Endothelial cell (in vitro differentiated cells): ENCODE measurements at places on chromosomes 4 and X.

GRCh38 chrX:52426810-52427209, 58.0 kb downstream of the XAGE2 start:
- DNase-seq = no peak

- DNase-seq = no peak
These were observed 339.2 kb downstream of the TMA16 start for GRCh38 chr4:163833669-163834068.

DNA sequence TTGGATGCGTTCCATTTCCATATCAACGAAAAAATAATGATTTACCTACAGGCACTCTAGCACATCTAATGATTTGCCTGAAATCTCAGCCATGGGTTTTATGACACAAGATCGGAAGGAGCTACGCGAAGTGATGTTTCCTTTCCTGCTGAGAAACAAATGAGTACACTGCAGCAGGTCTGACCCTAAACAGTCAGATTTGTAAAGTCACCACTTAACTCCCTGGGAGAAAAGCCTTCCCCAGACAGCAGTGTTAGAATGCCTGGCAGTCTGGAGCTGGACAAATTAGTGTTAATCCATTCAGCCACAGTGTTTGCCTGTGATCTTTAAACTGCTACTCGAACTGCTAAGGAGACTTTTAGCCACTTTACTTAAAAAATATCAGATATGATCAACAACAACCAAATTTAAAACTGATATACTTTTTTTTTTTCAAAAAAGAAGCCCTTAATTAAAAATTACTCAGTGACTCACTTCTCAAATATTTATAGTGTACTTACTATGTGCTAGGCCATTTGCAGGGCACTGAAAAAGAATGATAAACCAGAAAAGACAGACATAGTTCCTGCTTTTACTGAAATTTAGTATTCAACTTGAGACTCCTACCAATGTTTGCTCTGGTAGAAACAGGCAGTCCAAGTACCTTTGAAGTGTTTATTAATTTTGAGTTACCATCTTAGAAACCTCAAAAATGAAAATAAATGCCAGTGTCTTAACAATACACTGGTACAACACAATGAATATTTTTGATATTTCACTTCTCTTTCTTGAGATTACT, 104.5 kb downstream of the SHISA3 start:
- DNase-seq = no peak

DNA sequence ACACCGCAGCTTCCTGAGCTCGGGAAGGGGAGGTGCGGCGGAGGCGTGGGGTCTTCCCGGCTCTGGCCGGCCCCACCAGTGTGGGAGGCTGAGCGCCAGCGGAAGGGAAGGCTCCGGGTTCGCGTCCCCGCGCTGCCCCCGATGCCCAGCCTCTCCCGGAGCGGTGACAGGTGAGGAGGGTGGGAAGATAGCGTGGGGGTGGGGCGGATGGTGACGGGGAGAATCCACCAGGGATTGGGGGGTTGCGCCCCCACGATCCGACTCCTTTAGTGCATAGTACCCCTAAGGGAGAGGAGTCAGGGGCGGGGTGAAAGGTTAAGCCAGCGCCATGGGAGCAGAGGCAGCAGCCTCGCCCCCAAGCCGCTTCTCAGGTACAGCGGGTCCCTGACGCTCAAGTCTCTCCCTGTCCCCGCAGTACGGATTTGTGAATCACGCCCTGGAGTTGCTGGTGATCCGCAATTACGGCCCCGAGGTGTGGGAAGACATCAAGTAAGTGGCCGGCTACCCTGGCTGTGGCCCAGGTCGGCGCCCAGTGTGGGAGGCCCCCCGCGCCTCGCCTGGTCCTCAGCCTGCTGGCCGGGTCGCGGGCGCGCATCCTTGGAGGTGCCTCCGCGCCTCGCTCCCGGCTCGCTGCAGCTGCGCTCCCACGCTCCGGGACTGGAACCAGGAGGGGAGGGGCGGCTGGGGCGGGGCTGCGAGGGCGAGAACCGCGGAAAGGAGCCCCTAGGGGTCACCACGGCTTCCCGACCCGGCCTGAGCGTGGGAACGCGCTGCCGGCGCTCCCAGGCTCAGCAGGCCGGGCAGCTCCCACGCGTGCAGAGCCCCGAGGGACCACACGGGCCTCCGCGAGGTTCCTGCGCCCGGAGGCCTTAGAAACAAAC, 791 bp downstream of the GUCY1B1 start:
- peak; percentile 42 for DNase-seq

DNA sequence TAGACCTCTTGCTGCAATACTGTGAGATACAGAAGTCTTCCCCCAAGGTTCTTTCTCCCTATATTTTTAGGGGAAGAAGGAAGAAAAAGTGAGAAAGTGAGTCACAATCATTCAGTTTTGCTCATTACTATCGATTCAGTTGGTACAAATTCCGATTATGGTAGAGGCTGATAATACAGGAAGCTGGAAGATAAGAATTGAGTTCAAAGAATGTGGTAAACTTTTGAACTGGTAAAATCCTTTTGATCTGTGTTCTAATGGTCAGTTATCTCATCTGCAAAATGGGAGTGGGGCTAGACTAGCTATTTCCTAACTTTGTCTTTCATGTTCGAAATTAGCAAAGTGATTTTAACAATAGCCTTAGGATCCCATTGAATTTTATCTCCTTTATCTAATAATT, 101.4 kb upstream of the FAT1 start:
- DNase-seq = no peak

GRCh38 chrX:71917621-71918343, 7.1 kb downstream of the NHSL2 start:
- no peak for DNase-seq

DNA sequence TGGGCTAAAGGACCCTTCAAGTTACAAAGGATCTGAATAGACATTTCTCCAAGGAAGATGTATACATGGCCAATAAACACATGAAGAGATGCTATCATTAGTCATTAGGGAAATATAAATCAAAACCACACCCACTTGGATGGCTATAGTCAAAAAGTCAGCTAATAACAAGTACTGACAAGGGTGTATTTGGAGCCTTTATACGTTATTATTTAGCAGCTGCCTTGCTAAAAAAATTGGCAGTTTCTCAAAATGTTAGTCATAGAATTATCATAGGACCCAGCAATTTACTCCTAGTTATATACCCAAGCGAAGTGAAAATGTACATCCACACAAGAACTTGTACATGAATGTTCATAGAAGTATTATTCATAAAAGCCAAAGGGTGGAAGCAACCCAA, 112.7 kb upstream of the DUSP21 start:
- DNase-seq = no peak

- no peak for DNase-seq
These were observed 155.5 kb upstream of the MXRA5 start for GRCh38 chrX:3501833-3502535.

- no peak for DNase-seq
These were observed 1207.4 kb downstream of the ADGRL3 start for GRCh38 chr4:62407534-62407933.

DNA sequence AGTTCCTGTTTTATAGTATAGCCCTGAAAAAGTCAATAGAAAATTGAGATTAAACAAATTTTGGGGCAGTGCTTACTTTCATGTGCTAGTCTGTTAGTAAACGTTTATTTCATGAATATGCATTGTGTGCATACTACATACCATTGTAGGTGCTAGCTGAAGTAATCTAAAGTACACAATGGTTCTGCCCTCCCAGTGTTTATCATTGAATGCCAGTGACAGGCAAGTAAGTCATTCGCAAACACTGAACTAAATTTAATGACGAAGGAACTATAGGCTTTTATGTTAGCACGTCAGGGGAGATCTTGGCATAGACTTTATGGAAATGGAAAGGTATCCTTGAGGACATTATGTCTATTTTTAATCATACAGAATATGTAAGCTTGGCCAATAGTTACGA, 426.9 kb upstream of the EPHA5 start:
- no peak for DNase-seq

- DNase-seq = no peak
These were observed 13.2 kb upstream of the IL13RA2 start for GRCh38 chrX:115030625-115031024.

DNA sequence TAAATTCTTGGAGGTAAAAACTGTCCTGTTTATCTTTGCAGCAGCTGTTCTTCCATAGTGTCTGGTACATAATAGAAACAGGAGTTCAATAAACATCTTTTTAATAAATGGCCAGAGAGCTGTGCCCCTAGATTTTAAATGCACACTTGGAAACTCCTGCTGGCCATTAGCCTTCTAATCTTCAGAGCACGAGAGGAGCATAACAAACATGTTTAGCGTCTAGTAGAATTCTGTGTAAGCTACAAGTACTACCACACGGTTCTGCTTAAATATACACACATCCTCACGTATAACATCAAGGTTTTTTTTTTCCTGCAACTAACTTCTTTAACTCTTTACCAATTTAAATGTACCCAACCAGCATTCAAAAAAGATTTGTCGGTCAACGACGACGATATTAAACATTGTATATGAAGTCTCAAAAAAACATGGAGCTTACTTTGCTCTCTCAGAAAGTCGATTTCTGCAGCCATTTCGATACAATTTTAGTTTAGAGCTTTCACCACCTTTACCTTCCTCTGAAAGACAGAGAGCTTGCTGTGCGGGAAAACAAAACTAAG, 628 bp downstream of the SCLT1 start:
- DNase-seq = no peak

DNA sequence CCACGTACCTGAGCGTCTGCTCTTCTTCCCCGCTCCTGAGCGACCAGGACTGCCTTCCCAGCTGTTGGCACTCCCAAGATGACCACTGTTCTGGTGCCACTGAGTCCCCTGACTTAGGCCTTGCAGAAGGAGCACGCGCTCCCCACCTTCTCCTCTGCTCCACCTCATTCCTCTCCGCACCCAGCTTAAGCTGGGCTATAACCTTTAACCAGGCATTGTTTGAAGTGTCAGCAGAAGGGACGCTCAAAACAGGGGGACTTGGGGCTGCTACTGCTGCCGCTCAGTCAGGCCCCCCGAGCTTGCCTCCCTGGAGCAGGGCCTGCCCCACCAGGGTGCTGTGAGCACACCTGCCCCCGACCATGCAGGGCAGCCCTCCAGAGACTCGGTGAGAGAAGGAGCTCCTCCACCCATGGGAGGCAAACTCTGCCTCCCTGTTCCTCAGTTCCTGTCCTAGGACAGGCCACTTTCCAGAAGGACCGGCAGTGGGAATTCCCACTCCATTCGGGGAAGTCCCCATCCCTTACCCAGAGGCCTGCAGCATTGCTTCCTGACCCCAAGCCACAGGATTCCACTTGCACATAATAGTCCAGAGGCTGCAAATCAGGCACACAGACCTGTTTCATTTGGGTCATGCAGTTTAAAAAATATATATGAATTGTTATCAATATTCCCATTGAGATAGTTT, 99.7 kb upstream of the ENPP6 start:
- no peak for DNase-seq

- no peak for DNase-seq
These were observed 58.5 kb upstream of the NAP1L5 start for GRCh38 chr4:88756149-88756548.

DNA sequence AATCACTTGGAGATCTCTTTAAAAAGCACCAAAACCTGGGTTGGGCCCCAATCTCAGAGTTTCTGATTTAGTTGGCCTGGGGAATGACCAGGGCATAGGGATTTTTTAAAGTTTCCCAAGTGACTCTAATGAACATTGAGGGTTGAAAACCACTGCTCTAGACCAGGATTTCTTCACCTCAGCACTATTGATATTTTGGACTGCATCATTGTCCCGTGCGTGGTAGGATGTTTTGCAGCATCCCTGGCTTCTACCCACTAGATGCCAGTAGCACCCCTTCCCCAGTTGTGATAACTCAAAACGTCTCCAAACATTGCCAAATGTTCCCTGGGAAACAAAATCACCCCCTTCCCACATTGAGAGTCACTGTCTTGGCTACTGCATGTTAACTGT, 61.8 kb downstream of the ATXN3L start:
- no peak for DNase-seq

- DNase-seq = no peak
These were observed 38.5 kb upstream of the C1GALT1C1 start for GRCh38 chrX:120668357-120668756.

GRCh38 chr4:19375136-19375804, 876.4 kb upstream of the SLIT2 start:
- no peak for DNase-seq

DNA sequence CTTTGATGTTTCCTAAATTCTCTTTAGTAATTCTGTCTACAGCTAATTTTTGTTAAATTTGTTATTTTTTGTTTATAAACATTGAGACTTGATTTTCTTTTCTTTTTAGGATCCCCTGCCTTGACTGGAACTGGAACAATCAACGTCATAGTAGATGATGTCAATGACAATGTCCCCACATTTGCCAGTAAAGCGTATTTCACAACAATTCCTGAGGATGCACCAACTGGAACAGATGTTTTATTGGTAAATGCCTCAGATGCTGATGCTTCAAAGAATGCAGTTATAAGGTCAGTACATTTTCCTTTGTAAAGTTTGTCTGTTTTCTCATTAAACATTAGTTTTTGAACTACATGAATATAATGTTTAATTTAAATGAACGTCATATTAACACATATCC, 119.4 kb downstream of the FAT4 start:
- DNase-seq = no peak

DNA sequence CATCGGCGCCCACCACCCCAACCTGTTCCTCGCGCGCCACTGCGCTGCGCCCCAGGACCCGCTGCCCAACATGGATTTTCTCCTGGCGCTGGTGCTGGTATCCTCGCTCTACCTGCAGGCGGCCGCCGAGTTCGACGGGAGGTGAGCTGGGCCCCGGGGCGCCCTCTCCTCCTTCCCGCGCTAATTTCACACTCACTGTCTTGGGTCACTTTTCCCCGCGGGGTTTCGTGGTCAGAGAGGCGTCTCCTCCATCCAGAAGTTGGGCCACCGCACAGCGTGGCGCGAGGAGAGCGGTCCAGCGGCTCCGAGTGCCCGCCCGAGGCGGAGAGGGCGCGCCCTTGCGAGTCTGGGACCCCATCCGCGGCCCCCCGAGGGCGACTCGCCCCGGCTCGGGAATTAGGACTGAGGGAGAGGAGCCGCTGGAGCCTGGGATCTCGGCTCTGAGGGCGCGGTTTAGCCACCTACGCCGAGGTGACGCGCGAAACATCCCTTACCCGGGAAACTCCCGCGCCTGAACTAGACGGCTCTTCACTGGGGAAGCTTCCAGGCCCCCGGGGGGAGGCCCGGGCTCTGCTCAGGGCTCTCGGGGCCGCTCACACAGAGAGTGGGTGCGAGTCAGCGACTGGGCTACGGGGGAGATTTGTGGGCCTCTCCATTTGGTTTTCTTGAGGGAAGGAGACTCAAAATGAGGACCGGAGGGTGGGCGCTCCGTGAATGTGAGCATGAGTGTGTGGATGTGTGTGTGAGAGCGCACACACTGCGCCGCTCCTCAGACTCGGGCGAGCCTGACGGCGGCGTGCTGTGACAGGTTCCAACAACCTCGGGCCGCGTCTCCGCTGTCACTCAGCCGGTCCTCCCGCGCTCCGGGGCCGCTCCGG, 551 bp downstream of the NPNT start:
- DNase-seq = peak; percentile 33

DNA sequence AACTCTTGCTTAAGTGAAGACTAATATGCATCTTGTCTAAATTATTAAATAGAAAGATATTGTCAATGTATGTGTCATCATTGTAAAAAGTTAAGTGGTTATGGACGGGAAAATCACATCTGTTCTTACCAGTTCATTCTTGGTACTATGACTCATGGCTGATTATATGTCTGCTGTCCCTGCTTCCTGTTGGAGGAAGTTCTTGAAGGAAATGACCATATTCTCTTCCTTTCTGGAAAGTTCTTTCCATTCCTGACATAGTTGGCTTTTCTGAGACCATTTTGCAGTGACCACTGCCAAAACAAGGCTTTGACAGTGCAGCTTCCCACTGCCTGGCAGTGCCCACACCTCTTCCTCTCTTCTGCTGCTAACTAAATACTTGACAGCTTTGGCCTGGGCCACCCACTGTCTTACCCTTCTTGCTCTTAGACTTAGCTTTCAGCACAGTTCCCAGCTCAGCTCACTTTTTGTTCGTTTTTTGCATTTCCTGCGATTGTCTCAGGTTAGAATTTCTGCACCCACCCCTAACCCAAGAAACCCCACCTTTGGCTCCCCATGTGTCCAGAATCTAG, 13.2 kb upstream of the CLDN24 start:
- DNase-seq = no peak
